ENCODE measurements at places on chromosomes 3 and 15.

DNA sequence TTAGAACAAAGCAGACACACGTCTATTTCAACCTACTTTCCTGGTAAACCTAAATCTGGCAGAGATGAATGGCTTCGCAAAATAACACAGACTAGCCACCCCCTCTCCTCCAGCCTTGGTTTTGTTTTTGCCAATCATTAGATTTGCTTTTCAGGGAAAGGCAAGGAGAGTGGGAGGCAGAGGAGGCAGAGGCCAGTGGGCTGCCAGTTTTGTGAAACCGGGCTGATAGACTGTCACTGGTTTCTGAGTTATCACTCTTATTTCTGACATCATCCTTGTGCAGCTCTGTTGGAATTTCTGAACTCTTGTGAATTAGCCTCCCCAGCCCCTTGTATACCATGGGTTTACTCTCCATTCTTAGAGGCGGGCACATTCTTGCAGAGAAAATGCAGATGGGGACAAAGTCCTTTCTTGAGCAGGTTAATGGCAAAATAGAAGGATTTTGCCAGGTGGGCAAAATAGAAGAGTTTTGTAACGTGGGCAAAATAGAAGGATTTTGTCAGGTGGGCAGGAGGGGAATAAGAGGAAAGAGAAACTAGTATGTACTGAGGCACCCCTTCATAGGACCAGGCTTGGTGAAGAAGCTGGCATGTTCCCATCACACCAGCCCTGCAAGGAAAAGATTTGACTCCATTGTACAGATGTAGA lies 3.2 kb upstream of the FEM1B start:
- DNase-seq = no peak

DNA sequence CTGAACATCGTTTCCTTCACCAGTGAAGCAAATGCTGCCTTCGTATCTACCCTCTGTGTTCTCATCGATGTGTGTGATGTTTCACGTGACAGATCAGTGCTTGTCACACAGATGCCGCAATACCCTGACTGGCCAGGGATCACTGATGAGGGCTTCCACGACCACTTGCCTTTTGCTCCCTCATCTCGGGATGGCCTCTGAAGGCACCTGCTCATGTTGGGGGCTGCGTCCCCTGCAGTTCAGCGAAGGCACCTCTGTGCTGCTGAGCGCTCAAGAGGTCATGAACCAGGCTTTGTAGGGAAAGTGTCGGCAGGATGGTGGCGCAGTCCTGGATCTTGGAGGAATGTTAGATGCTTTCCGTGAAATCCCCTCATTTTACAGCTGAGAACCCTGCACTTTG lies 79.2 kb upstream of the KLF13 start:
- no peak for DNase-seq

DNA sequence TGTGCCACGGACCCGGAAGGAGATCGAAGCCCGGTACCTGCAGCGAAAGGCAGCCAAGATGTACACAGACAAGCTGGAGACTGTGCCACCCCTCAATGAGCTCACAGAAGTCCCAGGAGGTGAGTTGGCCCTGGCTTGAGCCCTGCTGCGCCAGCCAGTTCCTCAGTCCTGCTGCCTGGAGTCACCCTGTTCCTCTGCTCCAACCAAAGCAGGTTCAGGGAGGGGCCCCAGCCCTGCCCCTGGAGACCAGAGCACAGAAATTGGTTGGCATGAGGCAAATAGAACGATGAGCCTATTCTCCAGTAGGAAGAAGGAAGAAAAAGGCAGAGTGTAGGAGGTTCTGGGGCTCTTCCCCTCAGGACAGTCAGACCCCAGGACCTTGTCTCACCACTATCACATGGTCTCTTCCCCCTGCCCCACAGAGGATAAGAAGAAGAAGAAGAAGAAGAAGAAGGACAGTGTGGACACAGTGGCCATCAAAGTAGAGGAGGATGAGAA lies 8.0 kb downstream of the TMIE start:
- no peak for DNase-seq

DNA sequence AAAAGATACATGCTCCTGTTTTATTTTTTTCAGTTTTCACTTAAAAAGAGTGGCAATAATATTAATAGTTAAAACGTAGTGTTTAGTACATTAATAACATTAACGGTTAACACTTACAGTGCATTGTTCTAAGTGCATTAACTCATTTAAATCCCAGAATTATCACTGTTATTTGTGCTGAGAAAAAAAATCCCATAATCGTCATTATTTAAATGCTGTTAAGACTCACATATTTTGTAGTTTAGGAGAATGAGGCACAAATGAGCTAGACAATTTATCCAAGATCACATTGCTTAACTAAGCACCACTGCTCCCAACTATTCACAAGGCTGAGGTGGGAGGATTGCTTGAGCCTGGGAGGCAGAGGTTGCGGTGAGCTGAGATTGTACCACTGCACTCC lies 34.9 kb downstream of the CHAC1 start:
- no peak for DNase-seq

DNA sequence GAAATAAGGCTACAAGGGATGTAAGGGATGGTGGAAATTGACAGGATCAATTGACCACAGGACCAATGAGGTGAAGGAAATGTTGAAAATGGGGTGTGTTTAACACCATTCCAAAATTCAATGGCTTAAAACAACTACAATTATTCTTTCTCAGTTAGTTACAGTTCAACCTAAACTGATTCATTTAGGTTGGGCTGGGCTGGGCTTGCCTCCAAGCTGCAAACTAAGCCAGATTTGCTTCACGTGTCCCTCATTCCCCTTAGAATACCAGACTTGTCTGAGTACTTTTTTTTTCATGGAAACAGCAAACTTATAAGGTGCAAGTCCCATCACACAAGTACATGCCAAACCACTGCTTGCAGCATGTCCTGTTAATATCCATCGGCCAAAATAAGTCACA lies 280.1 kb downstream of the NEK10 start:
- no peak for DNase-seq

DNA sequence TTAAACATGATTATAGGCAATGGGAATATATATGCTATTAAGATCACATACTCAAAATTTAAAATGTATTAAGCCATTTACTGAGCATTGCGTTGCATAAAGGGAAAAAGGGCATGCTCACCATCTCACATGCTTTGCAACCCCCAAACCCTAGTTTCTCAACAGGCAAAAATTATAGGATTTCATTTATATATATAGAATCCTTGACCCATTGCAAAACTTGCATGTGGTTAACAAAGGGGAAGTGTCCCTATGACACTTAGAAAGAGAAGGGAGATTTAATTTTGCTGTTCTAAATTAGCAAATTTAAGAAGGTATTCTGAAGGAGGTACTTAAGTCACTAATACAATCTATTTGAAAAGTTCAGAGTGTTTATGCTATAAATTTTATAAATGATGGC lies 837.8 kb downstream of the DIPK2A start:
- no peak for DNase-seq

- no peak for DNase-seq
These were observed 56.0 kb upstream of the DYNC1LI1 start for GRCh38 chr3:32626631-32627030.

DNA sequence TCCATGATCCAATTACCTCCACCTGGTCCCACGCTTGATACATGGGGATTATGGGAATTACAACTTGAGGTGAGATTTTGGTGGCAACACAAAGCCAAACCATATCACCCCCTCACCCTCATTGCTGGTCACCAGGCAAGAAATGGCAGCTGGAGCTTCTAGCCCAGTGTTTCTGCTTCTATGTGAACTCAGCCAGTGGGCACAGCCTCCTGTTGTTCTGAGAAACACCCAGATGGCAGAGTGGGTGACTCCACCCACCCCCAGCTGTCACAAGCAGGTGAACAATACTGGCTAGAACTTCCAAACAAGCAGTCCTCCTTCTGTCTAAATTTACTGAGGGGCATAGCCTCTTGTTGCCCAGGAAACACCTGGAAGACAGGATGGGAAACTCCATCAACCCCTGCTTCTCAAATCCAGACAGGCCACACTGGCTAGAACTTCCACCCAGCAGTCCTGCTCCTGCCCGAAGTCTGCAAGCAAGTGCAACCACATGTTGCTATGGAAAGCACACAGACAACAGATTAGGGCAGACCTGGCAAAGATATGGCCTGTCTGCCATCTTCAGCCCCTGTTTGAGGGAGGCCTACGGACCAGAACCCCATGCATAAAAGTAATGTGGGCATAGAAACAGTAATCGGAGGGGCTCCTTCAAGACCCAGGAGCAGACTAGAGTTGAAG lies 114.1 kb downstream of the DTWD1 start:
- DNase-seq = no peak

DNA sequence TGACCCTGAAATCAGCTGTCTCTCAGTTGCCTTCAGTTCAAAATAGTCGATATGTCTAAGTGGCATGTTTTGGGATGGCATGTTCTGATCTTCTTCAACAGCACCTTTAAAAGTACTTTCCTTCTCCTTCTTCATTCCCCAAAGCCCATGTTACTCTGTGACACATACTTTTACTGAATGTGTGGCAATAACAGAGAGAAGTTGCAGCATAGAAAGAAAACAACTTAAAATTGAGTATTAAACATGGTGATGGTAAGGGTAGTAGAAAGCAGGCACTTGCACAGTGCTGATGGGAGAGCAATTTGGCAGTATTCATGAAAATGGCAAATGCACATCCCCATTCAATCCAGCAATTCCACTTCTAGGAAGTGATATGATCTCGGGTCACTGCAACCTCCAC lies 12.3 kb upstream of the ULK4 start:
- no peak for DNase-seq

GRCh38 chr3:151008699-151009098 lies 36.2 kb upstream of the CLRN1 start:
- DNase-seq = no peak

GRCh38 chr15:79265987-79266579 lies 16.4 kb upstream of the ANKRD34C start:
- DNase-seq = no peak

DNA sequence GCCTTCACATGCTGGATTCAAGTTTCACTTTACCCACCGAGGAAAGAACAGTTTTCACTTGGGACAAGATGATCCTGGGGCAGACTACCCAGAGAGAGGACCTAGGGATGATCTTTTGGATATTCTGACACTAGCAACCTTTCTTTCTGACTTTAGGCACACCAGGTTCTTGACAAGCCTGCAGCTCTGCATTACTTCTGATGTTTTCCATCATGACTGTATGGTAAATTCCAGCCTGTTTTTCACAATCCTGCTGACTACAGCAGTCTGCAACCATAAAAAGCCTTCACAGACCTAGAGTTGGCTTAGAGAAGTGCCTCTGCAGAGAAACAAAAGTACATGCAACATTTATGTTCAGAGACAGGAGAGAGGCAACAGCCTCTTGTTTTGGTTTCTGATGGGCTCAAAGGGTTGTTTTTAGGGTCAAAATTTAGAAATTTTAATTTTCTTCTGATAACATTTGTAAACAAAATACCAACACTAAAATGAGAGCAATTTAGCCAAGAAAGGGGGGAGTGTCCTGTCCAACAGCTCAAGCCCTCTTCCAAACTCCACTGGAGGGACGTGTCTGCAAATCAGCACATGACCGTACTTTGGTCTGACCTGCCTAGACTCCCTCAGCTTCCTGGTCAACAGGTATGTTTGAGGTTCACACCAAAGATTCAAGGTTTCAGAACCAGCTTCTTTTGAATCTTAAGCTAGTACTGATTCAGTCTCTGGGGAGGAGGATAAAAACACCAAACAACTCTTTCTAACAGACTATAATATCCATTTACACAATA lies 799 bp downstream of the ABI3BP start:
- DNase-seq = no peak

DNA sequence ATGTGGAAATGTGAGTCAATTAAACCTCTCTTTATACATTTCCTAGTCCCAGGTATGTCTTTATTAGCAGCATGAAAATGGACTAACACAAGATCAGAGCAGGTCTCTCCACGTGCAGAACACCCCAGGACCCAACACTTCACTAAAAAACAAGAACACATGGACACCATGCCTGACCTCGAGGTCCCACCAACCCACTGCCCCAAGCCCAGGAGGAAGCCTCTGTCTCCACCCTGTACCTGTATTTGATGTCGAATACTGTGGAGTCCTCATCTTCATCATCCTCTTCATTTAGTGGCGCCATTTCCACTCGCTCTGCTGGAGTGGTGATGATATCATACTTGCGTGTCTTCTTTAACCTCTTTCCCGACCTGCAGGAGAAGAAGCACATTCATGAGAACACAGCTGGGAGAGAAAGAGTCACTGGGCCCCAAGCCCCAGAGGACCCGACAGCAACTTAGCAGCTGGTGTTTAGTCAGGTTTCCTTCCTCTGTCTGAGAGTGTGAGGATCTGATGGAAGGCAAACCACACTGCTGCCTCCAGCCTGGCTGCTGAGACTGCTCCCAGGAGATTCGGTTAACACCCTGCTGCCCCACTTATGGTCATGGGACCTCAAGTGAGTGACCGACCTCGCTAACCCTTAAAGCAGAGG lies 25.5 kb downstream of the FAM174B start:
- DNase-seq = no peak

DNA sequence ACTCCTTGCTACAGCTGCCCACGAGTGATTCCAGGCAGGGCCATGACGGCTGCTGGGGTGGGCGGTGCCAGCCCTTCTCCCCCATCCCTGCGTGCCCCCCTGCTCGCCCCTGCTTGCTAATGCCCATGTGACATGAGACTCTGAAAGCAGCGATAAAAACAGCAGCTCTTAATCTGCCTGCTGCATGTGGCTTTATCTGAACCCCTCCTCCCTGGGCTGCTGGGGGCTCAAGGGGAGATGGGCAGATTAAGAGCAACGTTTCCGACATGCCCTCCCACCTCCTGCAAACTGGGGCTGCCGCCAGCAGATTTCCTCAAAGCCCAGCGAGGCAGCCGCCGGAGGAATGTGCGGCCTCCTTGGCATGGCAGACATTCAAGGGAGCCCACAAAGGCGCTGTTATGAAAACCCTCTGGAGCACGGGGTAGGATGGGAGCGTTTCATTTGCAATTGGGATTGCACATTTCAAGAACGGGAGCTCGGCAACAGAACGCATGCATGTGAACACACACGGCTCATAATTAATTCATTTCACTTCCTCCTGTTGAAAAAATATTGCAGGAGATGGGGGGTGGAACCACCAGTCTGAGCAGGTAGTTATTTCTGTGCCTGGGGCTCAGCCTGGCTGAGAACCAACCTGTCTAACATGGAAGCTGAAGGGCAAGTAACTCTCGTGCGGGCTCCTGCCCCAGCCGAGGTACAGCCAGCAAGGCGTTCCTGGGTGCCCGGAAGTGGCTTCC lies 504.2 kb upstream of the PROK2 start:
- DNase-seq = no peak

DNA sequence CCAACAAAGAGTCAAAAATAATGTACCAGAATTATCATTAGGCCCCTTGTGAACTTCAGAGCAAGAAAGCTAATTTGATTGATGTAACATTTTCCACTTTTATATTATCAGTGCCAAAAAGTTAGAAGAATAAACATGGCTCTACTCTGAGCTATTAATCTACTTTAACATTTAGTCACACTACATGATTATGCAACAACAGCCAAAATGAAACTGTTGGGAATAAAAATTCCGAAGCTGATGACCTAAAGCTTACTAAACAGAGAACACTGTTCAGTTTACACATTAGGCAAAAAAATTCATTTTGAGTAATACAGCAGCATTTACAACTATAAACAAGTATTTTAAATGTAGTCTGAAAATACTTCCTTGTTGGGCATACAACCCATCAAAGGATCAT lies 1134.1 kb downstream of the EPHA3 start:
- no peak for DNase-seq

GRCh38 chr3:44516230-44516629 lies 38.8 kb upstream of the ZNF445 start:
- DNase-seq = no peak

All from stimulated activated CD4-positive, alpha-beta T cell treated with anti-CD3 and anti-CD28 coated beads, TNF-alpha, amount 100 ng/mL, for 4 hours (primary cell).